ENCODE measurements at places on chromosomes 16 and 17.

DNA sequence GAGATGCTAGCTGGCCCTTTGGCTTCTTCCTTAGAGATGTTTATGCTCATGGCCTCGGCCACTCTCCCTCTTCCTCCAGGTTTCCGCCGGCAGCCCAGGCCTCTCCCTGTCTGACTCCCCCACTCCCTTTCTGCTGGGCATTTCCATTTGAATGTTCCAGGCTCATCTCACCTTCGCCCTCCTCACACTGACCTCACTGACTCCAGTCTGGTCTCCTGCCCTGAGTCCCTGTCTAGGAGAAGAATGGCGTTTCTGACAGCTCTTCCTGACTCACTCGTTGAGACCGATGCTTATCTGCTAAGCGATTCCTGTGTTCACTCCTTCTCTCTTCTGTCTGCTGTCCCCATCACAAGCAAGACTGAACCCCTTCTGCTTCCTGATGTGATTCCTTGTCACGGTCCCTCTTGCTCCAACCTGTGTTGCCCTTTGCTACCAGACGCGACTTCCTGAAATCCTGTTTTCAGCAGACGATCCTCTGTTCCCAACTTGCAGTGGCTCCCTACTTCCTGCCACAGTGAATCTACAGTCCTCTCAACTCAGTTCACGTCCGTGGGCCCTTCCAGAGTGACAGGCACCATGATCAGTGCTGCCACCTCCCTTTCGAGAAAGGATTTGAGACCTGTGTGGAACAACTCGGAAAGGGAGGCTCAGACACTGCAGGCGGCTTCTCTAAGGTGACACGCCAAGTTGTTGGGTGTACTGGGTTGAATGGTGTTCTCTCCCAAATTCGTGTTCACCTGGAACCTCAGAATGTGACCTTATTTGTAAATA is 176.4 kb downstream of the MSI2 start:
- DNase-seq: no peak

GRCh38 chr16:69318177-69318910 is 7.2 kb downstream of the VPS4A start:
- no peak for DNase-seq

DNA sequence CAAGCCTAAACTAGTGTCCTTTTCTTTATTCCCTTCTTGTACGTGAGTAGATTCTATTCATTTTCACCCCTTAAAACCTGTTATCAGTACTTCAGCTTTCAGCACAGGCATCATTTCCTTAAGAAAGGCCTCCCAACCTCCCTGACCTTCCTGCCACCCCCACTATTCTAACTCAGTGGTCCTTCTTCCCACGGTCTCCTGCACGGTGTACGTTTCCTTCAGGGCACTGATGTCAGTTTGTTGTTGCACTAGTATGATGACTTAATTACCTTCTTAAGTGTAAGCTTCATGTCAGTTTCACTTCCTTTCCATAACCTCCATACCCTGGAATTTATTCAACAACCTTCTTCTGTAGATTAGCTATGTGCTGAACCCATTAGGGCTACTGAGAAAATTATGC is 484.2 kb downstream of the HS3ST4 start:
- DNase-seq: no peak

- DNase-seq: no peak
These were observed 34.2 kb downstream of the COPRS start for GRCh38 chr17:31824766-31825360.

DNA sequence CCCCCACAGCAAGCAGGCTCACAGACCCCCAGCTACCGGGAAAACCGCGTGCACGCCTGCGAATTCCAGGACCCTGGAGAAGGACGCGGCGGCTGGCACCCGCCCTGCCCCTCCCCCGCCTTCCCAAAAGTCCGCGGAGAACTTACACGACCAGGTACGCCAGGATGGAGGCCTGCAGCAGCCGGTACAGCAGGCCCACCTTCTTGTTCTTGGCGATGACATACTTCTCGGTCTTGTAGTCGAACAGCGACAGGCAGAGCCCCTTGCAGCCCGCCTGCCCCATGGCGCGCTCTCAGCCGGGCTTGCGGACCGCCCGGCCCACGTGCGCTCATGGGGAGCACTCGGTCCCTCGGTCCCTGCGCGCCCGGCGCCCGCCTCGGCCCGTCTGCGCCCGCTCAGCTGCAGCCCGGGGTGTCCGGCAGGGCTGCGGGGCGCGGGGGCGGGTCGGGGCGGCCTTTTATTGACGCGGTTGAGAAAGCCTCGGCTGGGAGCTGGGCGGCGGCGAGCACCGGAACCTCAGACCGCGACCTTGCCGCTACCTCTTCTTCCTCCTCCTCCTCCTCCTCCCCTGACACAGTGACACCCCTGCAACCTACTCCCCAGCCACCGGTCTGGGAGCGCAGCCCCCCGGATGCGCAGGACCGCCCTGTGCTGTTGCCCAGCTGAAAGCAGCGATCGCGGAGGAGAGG is at the start of gene P2RX5:
Gene P2RX5 (minus strand): TSS at position 433 of the 689 bp plus-strand sequence. CDS start 150 bp downstream, at position 283.
- no peak for DNase-seq
